Activated T-cell treated with anti-CD3 and anti-CD28 coated beads for 1 hour (primary cell): ENCODE measurements at places on chromosomes 2 and 18.

DNA sequence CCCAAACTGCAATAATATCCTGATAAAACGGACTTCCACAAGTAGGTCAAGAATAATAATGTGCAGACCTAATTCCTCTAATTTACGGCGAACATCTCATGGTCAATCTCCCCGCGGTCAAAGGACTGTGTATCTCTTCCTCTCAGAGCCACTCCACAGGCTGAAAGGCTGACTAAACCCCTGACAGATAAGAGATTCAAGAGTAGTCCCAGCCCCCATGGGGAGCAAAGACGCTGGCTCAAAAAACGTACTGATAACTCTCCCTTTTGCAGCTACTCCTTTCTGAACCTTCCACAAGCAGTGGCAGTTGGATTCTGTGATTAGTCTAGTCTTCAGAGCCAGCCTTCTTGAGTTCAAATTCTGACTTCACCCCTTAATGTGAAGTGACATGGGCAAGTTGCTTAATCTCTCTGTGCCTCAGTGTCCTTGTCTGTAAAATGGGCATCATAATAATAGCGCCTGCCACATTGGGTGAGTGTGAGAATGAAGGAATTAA is 19.7 kb upstream of the IL18R1 start:
- no peak for DNase-seq

GRCh38 chr2:216502381-216503158 is 3.9 kb downstream of the RPL37A start:
- no peak for DNase-seq

GRCh38 chr2:210617732-210618330 is 61.4 kb downstream of the CPS1 start:
- DNase-seq: no peak

DNA sequence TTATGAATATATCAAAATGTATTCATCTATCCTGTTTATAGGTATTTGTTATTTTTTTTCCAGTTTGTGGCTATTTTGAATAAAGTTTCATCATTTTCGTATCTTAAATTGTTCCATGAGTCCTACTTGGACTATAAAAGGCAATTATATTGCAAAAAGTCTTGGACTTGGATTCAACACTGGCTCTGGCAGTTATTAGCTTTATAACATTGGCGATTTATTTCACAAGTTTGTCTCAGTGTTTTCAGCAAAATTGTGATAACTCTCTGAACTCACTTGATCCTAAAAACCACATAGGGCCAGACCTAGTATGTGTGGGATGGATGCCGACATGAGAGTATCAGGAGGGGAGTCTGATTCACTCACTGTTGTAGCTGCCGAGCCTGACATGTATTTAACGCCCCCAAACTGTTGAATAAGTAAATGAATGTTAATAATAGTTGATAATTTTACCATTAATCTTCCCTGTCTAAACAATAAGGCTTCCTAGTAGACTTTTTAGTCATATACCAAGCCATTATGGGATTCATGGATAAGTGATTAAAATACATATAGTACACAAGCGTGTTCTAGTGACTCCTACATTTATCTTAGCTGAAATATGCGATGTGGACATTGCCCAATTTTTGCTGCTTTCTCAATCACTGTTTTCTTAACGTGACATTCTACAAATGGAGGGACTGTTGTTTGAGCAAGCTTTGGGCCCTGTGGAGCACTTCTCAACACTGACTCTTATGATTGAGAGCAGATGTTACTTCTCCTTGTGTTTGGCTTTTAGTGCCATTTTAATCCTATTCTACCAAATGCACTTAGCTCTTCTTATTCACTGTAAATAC is 907.6 kb downstream of the EPHA4 start:
- no peak for DNase-seq

GRCh38 chr2:224469374-224469964 is 67.6 kb upstream of the FAM124B start:
- DNase-seq: no peak

DNA sequence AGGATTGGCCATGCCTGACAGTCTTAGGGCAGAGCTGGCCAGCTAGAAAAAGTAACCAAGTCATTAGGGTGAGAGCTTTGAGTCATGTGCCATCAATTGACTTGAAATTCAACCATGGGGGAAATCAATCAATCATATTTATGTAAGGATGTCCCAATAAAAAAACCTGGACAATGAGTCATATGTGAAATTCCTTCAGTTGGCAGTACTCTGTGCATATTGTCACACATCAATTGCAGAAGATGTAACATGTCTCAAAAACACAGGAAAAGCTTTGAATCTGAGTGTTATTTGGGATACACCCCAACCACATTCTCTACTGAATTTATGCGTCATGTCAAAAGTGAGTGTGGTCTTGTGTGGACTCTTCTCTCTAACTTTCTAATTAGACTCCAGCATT is 1004.1 kb upstream of the NRXN1 start:
- DNase-seq: no peak

- no peak for DNase-seq
Observed at GRCh38 chr2:208042041-208042440, 16.7 kb upstream of the PLEKHM3 start.

GRCh38 chr18:58078889-58079573 is 35.0 kb downstream of the NEDD4L start:
- DNase-seq: no peak

DNA sequence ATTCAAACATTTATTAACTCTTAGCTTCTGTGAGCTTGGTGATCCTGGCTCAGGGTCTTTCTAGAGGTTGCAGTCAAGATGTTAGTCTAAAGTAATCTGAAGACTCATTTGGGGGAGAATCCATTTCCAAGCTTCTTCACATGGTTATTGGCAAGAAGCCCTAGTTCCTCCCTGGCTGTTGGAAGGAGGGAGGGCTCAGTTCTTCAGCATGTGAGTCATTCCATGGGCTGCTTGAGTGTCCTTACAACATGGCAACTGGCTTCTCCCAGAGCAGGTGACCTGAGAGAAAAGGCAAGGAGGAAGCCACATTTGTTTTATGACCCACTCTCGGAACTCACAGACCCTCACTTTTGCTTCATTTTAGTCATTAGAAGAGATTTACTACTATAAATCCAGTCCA is 10.6 kb upstream of the C2orf74 start:
- DNase-seq: no peak

DNA sequence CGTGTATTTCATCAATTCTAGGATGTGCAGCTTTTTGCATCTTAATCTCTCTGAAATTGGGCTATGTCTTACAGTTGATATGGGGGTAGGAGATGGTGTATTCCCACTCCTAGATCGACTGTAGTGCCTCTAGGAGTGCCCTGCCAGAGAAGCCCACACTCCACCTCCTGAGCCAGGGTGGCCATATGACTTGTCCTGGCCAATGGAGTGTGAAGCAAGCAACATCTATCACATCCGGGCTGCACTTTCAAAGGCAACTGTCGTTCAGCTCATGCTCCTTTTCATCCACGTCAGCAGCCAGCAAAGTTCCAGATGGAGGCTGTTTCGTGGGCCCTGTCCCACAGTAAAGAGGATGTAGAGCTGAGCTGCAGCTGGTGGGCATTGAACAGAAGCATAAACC is 149.4 kb upstream of the SLC1A4 start:
- DNase-seq: no peak

- DNase-seq: no peak
Observed at GRCh38 chr18:27226556-27227075, 41.5 kb upstream of the CHST9 start.

GRCh38 chr18:36640021-36640952 is 188.5 kb downstream of the TPGS2 start:
- no peak for DNase-seq

DNA sequence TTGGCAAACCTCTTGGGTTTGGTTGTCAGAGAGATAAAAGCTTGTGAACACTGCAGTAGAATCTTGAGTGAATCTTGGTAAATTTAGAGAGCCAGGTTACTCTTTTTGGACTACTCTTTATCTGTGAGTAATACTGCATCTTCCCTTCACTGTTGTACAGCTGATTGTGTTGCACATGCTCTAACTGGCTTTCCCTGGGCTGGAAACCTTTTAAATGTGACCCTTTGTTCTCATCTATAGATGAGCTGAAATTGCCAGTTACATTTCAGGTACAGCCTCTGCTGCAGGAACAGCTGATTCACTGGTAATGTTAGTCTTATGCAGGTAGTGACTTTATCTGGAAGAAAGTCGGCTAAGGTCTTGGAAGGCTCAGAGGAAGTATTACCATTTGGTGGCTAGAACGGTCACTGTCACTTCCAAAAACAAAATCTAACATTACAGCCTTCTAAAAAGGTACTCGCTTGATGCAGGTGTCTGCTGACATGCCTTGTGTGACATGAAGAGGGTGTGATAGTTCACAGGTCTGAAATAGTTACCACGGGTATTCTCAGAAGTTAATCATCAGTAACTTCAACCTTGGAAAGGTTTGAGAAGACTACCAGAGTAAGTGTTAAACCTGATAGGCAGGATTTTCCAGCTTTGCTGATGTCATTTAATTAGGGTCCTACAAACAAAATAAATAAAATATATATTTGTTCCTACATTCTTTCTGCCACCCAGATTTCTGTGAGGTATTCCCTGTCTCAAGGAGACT is 851.1 kb downstream of the SLC4A3 start:
- DNase-seq: no peak

- no peak for DNase-seq
Observed at GRCh38 chr2:134934641-134935040, 16.0 kb downstream of the CCNT2 start.

DNA sequence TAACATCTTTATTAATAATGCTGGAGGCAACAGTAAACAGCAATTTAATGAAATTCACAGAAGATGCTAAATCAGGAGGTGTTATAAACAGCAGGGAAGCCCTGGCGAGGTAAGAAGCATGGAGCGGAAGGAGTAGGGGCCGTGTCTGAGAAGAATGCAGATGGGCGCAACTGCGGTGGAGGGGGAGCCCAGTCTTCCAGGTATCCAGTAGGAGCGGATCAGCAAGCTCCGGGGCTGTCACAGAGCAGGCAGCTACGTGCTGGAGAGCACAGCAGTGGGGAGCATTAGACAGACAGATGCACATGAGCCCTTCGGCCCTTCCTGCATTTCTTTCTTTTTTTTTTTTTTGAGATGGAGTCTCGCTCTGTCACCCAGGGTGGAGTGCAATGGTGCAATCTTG is 82.3 kb downstream of the SH3RF3 start:
- no peak for DNase-seq

DNA sequence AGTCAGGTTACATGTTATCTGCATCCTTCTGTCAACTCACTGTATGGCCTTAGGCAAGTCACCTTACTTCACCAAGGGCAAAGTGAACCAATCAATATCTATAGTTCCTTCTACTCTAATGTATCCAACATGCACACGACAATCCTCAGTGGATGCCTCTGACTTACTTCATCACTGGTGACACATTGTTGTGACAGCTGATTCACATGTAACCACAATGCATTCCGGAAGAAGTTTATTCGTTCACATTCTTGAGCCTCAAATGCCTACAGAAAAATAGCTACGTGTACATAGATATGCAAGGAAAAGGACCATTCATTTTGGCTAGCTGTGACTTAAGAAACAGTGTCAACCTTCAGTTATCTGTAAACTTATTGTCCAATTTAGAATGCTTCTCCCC is 26.3 kb upstream of the EPG5 start:
- no peak for DNase-seq

GRCh38 chr18:74806073-74806472 is 208.4 kb downstream of the ZNF407 start:
- DNase-seq: no peak

DNA sequence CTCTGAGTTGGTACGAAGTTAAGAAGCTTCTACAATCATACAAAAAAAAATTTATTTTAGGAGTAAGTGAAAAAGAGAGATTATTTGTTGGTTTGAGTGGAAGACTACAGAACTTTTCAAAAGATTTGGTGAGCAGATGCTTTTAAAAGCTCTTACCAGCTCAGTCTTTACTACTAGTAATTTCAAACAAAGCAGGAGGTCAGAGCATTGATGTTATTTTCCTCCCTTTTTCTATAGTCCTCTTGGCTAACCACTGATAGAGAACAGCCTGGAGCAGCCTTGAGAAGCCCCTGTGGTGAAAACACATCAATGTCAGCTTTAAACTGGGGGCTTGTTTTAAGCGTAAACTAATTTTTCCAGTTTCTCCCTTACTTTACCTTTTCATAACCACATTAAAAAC is 559.3 kb upstream of the CDH2 start:
- DNase-seq: no peak

DNA sequence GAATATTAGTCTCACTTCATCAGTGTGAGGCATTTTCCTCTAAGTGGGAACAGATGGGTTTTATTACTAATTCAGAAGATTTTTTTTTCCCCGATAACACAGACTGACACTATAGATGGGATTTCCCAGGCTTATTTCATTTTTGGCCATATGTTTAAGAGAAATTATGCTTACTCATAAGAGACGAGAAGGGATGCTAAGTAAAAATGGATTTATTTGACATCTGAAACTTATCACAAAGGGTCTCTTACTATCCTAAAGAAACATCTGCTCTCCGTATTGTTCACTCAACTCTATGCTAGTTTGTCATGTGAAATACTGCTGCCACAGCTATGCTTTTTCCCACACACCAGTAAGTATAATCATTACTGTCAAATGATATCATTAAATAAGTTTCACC is 1476.3 kb downstream of the LRP1B start:
- DNase-seq: no peak

GRCh38 chr2:112724591-112725525 is 4.0 kb downstream of the NT5DC4 start:
- no peak for DNase-seq

DNA sequence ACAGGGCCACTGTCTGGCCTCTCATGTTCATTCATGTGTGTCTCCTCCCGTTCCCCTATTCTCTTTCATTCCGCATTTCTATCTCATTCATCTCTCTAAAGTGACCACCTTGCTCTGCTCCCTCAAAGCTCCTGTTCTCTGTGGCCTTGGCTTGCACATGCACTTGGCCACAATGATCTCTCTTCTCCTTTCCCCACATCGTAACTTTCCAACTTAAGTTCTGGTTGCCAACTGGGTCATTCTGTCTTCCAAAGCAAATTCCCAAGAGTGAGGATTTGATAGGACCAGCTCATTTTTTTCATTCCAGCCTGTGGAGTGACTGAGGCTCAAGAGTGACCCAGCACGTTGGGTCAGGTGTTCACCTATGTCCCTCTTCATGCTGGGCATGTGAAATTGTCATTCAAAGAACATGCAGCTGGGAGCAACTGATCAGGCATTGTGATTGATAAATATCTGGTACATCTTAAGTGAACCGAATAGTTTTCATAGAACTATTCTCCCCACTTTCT is 14.3 kb upstream of the ITGA6 start:
- DNase-seq: no peak

DNA sequence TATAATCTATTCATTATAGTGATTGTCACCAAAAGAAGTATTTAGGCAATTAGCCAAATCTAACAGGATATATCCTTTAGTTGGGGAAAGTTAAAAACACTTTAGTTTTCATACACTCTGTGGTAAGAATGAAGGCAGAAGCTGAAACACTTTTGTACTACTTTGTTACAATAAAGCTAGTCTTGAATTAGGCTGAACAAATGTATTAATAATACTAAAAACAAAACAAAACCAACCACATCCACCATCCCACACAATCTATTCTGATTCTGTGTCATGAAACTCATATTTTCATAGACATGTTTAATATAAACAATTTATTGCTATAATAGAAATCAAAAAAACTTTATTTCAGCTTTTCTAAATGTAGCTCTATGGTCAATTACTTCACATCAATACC is 508.8 kb downstream of the ZEB2 start:
- DNase-seq: no peak

GRCh38 chr2:216787851-216788540 is 71.9 kb downstream of the TNP1 start:
- DNase-seq: no peak

- DNase-seq: no peak
Observed at GRCh38 chr2:126804347-126804746, 94.3 kb upstream of the TEX51 start.

- DNase-seq: no peak
Observed at GRCh38 chr2:206150631-206151030, 8.6 kb downstream of the NDUFS1 start.
